ENCODE measurements at places on chromosomes 11 and 22. TPM values are rescaled to one million over a fixed set of nuclear protein-coding genes. Genes with fewer than 3 reads are reported as not detected.
A peak's percentile ranks its signal among the peaks of the same experiment; 100 is the strongest.

DNA sequence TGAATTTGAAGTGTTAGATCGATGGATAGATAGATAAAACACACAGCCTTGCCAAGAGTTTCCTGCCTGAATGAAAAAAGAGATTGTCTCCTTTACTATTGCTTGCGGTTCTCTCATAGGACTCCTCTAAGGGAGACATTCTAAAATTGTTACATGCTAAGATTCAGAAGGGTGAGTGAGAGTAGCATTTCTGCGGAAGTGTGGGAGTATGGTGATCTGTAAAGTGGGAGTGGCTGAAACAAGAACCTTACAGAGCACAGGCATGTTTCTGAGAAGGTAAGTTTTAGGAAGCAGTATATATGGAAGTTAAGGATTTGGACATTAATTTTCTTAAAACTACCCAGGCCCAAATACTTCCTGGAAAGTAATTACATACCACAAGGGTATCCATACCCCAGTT, 139.6 kb downstream of the TRIM44 start:
- peaks cover 2% of the 10 kb centered on the region for H3K36me3 ChIP-seq
- H3K27ac ChIP-seq, result no peak overlapping the region
- no peak overlapping the region for H3K4me3 ChIP-seq
- no peak for DNase-seq
- H3K4me1 ChIP-seq, result peaks cover 7% of the 10 kb centered on the region
- H3K27me3 ChIP-seq, result no peaks in the 10 kb centered on the region

DNA sequence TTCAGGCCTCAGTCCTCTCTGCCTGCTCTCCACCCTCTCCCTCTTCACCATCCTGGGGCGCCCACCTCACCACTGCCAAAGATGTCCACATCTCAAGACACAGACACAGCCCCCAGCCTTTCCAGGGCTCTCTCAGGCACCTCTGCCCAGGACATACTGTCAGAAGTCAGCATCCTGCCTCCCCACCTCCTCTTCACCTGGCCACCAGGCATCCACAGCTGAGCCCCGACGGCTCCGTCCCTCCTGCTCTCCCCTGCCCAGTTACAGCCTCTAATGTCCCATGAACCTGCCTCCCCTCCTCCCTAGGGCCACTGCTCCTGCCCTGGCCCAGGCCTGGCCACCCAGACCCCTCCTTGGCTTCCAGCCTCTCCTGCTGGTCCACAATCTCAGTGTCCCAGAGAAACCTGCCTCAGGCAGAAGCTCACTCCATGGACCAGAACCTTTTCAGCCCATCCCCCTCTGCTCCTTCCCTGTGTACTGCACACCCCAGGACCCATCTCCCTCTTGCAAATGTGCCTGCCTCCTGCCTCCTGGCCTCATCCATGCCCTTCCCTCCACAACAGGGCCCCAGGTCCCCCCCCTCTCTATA, 3.2 kb downstream of the LTBP3 start:
- peaks cover 59% of the 10 kb centered on the region for H3K4me1 ChIP-seq
- no peaks in the 10 kb centered on the region for H3K27me3 ChIP-seq
- peak overlapping the region; percentile 74 for H3K27ac ChIP-seq

BIRC2 gene
- total RNA-seq, result 30.7 TPM

DNA sequence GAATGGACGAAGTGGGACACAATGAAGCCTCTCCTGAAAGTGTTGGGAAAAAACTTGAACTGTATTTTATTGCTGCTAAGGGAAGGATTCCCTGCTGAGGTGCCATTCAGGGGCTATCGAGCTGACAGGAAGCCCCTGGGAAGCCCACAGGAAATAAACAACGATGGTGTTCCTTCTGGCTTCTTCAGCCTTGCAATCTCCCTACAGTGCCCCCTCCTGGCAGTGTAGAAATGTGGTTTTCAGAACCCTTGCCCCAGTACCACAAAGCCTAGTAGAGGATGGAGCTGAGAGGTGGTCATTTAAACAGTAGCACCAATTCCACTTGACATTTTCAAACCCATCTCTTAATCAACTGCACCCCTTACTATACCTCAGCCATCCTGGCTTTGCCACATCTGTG, 676.7 kb upstream of the ARHGAP42 start:
- no peaks in the 10 kb centered on the region for H3K27me3 ChIP-seq
- DNase-seq, result no peak
- H3K4me1 ChIP-seq, result no peaks in the 10 kb centered on the region
- H3K4me3 ChIP-seq, result no peak overlapping the region
- H3K27ac ChIP-seq, result no peak overlapping the region

DNA sequence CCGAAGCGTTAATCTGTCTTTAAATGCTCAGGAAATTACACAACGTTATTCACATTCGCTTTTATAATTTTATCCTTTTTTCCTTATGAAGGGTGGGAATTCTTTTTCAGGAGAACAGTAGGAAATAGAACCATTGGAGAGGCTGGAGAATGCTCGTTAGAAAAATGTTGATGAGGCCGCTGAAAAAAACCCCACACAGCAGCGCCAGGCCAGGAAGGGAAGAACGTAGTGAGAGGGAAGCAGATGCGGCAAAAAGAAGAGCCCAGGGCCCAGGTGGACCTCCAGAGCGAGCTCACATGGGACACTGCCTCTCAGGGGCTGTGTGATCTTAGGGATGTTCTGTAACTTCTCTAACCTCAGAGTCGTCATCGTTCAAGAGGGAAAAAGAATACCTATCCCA, 691.6 kb downstream of the OPCML start:
- no peaks in the 10 kb centered on the region for H3K36me3 ChIP-seq
- H3K4me3 ChIP-seq, result no peak overlapping the region
- H3K27me3 ChIP-seq, result no peaks in the 10 kb centered on the region
- H3K4me1 ChIP-seq, result no peaks in the 10 kb centered on the region
- DNase-seq, result no peak

FAM89B gene
- 36.6 TPM for total RNA-seq

DNA sequence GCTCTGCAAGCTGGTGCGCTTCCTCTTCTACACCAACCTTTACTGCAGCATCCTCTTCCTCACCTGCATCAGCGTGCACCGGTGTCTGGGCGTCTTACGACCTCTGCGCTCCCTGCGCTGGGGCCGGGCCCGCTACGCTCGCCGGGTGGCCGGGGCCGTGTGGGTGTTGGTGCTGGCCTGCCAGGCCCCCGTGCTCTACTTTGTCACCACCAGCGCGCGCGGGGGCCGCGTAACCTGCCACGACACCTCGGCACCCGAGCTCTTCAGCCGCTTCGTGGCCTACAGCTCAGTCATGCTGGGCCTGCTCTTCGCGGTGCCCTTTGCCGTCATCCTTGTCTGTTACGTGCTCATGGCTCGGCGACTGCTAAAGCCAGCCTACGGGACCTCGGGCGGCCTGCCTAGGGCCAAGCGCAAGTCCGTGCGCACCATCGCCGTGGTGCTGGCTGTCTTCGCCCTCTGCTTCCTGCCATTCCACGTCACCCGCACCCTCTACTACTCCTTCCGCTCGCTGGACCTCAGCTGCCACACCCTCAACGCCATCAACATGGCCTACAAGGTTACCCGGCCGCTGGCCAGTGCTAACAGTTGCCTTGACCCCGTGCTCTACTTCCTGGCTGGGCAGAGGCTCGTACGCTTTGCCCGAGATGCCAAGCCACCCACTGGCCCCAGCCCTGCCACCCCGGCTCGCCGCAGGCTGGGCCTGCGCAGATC, 16.5 kb downstream of the P2RY2 start:
- no peaks in the 10 kb centered on the region for H3K36me3 ChIP-seq
- no peak overlapping the region for H3K27ac ChIP-seq
- H3K4me1 ChIP-seq, result no peaks in the 10 kb centered on the region
- no peak overlapping the region for H3K4me3 ChIP-seq
- no peaks in the 10 kb centered on the region for H3K27me3 ChIP-seq
- DNase-seq, result no peak
